ENCODE measurements at places on chromosomes 5 and 9. TPM values are rescaled to one million over a fixed set of nuclear protein-coding genes. Genes with fewer than 3 reads are reported as not detected.

The COL15A1 gene
- total RNA-seq = 0.30 TPM

The GABRA1 gene
- total RNA-seq = 0.73 TPM

The FOXD4L4 gene
- total RNA-seq = 1.6 TPM

The MAST4 gene
- total RNA-seq = 4.3 TPM

The ARAP3 gene
- 5.5 TPM for total RNA-seq

The LCNL1 gene
- total RNA-seq = 1.2 TPM

DNA sequence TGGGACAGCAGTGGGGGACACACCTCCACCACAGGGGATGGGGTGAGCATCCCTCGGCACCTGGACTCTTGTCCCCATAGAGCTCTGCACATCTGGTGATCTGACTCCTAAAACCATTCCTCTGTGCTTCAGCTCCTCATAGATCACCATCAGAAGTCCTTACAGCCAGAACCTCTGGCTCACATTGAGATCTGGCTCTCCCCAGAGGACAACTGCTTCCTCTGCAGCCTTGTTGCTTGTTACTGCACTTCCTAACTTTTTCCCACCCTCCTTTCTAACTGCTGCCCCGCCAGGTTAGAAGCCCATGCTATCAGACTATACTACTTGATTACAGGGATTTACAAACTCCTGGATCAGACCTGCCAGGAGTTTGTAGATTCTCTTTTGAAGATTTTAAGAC lies 64.5 kb downstream of the ARSB start:
- ATAC-seq = no peak

GRCh38 chr5:171419688-171420430 lies 412 bp downstream of the FGF18 start:
- peak; percentile 54 for ATAC-seq

DNA sequence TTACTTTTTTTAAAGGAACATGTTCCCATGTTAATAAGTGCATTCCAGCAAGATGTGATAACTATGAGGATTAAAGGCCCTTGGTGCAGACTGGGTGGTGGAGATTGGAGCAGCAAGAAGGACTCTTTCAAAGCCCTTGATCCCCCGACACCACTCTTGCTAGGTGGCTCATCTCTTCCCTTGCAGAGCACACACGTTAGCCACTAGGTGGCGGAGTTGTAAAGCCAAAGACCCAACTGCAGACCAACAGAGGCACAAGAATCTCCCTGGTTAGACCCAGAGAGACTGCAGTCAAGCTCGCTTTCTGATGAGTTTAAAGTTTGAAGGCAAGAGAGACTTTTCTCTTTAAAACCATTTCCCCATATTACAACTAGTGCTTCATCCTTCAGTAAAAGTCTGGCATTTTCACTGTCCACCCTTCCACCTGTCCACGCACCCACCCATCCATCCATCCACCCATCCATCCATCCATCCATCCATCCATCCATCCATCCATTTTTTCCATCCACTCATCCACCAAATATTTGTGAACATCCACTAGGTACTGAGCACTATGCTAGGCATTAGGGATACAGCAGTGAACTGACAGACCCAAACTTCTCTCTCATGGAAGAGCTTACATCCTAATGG lies 226.9 kb downstream of the MSX2 start:
- ATAC-seq = peak; percentile 100

DNA sequence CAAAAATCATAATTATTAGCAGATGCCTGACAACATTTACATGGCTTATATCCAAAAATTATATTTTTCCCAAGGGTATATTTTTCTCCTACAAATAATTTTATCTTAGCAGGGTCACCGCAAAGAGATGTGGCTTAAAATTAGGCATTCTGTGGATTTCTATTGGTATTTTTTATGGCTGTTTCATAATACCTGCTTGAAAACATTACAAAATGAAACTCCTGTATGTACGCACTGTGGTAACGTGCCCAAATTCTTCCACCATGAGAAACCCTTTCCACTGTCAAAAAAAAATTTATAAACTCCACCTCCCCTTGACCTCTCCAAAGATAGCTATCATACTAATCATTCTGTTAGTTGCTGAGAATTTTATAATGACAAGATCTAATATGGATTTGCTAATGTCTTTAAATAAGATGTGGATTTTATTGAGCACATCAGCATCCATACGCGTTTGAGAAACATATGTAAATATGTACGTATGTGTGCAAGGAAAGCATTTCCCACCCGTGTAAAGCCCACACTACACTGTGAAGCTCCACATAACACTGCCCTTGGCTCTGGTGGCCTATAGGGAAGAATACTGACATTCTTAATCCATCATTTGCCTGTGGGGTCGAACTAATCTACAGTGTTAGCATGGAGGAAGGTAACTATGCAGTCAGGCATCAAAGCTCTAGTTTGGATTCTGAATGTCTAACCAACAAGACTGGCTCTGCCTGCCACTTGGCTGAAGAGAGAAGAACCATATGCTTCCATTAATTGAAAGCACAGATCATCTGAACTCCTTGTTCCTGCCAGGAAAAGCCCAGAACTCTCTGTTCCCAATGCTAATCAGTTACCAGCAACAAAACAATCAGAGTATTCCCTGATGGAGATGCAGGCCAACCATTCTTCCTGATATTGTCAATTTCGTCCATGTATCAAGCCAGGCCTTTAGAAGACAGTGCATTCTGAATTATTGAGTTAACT lies 244.7 kb downstream of the SPOCK1 start:
- peak; percentile 46 for ATAC-seq

GRCh38 chr9:133683586-133684120 lies 47.5 kb downstream of the DBH start:
- ATAC-seq = peak; percentile 77

- ATAC-seq = no peak
Observed at GRCh38 chr9:74132986-74133385, 364.1 kb upstream of the RORB start.

DNA sequence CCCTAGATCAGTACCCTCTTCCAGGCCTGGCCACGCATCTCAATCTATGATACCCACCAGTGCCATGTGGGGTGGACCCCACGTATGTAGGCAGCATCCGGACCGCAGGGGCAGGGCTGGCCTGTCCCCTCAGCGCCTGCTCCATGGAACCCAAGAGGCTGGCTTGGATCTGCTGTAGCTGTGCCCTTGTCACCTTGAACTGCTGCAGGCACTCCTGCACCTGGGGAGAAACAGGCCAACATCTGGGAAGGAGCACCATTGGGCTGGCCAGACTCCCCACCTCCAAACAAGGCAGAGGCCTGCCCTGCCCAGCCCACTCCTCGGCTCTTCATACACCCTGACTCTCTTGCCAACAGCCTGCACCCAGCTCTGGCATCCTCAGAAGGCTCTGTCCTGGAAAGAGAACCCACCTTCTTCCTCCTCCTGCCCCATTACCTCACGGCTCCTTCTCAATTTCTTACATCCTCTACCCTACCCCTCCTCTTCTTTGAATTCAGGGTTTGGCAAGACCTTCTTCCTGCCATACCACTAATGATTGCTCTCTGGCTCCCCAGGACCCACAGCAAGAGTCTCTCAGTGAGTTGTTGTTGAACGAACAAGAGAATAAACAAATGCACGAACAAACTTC lies 7.7 kb downstream of the HK3 start:
- no peak for ATAC-seq

DNA sequence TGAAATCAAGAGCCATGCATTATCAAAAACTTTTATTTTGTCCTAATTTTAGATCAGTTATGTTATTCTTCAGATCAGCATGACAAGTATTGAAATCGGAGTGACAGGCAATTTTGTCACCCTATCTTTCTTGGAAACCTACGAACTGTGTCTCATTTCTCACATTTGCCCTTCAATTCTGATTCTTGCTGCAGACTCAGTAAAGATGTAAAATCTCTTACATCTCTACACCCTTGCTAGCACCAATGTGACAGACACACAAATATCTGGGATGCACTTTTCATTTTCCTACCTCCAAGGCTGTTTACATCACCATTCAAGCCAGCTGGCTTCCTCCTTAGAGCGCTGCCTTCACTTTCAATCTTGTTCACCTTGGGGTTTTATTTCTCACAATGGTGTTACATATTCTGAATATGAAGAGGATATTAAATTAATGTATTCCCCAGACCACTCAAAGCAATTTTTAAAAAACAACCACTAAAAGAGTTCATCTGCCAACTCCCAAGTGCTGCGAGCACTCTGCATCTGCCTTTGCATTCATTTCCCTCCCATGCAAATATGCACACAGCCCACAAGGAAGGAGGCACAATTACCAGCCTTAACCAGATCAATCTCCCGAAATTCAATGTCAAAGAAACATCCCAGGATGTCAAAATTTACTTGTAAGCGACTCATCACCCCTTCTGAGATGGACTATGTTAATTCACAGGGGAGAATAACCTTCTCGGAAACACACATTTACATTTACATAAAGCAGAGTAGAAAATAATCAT lies 164.3 kb downstream of the ENC1 start:
- peak; percentile 85 for ATAC-seq

- ATAC-seq = peak; percentile 22
Observed at GRCh38 chr5:153654504-153655200, 164.2 kb downstream of the GRIA1 start.

DNA sequence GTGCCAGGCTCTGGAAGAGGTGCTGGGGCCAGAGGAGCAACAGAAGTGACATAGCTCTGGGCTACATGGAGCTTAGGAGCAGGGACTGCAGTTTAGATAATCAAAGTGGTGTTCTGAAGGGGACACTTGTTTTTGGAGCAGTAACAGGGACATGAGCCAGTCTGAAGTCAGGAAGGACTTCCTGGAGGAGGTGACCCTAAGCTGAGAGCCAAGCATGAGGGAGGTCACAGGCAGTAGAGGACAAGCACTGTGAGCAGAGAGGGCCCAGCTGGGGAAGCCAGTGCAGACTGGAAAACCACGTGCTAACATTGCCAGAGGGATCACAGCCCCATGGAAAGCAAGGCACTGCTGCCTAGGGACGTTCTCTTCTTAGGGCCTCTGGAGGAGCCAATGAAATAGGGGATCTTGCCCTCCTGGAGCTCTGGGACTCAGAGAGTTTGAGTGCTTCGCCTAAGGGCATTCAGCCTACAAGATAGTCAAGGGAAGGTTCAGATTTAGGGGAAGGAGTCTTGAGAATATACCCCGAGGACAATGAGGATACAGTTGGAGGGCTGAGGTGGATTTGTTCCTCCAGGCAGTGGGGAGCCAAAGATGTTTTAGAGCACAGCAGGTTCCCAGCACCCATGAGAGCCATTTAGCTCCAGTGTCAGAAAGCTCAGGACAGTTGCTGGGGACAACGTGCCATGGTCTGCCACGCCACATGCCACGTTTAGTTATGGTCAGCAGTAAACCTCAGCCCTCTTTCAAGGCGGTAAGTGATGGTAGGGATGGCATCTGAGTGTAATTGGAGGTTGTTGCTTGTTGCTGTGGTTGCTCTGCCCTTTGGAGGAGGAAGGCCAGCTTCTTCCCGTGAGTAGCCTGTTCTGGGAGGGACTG lies 40.5 kb upstream of the SH3PXD2B start:
- no peak for ATAC-seq

GRCh38 chr5:132500244-132500930 lies 9.8 kb upstream of the IRF1 start:
- ATAC-seq = no peak

DNA sequence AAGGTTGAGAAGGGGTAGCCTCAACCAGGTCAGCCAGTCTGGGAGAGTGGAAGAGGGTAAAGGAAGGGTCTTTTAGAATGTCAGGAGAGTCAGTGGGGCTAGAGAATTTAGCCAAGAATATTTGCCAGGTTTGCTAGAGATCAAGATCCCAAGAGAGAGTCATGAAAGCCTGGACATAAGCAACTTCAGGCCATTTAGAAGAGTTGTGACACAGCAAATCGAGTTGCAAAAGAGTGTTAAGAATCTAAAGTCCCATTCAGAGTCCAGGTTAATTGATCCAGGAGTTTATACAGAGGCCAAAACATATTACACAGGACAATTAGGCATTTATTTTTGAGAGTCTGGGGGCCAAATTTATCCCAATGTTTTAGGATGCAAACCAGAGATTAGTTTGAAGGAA lies 1260.1 kb upstream of the ACO1 start:
- no peak for ATAC-seq

- no peak for ATAC-seq
Observed at GRCh38 chr5:132368186-132368585, 1.3 kb upstream of the SLC22A5 start.

GRCh38 chr9:132146039-132146438 lies 15.8 kb upstream of the NTNG2 start:
- no peak for ATAC-seq

DNA sequence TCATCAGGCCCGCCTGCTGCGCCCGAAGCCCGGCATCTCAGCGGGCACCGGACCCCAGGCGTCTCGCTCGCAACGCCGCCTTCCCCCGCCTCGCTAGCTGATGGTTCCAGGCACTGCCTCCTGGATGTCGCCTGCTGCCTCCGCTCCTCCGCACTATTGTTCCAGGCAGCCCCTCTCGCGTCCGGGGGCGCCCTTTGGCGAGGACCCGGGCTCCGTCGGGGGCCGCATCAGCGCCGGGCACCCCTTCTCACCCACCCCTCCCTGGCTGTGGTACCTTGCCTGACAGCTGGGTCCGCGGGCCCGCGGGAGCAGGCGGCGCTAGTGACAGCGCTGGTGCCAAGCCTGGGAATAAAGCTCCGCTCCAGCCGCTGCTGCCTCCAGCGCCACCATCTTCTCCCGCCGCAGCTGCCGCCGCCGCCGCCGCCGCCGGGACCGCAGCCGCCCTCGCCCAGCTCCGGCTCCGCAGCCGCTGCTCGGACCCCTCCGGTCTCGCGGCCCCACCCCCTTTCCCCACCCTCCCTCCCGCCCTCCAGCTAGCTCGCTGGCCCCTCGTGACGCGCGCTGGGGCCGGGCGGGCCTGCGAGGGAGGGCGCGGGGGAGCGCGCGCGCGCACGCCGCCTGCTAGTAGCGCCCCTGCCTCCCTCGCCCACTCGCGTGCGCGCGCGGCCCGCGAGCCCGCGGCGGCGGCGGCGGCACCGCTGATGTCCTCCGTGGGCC lies at the start of gene APBA1:
Gene APBA1, minus strand, starts transcription at position 493 of the 717 bp plus-strand sequence.
- peak; percentile 57 for ATAC-seq

GRCh38 chr5:24539613-24540012 lies 105.2 kb downstream of the CDH10 start:
- ATAC-seq = no peak

GRCh38 chr9:116668970-116669695 lies 18.0 kb upstream of the TRIM32 start:
- ATAC-seq = no peak

GRCh38 chr5:149546974-149547373 lies 4.3 kb downstream of the CSNK1A1 start:
- ATAC-seq = no peak

- ATAC-seq = no peak
Observed at GRCh38 chr5:74647096-74647495, 6.6 kb upstream of the ENC1 start.

- peak; percentile 59 for ATAC-seq
Observed at GRCh38 chr9:93254806-93255493, 71.0 kb downstream of the WNK2 start.

DNA sequence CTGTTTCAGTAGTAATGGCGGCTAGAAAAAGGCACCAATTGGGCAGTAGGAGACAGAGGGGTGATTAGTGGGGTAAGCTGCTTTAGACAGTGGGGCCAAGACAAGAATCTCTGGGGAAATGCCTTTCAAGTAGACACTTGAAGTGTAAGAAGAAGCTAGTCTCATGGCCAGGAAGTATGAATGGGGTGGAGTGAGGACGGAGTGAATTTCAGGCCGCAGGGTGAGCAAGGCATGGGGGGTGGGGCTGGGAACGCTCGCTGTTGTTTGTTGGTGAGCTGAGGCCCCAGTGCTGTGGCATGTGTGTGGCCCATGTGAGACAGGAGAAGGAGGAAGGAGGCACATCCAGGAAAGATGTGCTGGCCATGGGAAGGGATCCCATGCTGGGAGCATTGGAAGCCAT lies 149.2 kb upstream of the NFIL3 start:
- ATAC-seq = no peak

All from motor neuron (in vitro differentiated cells).